Smooth muscle cell of the brain vasculature (primary cell): ENCODE measurements at places on chromosomes 11 and 22.

DNA sequence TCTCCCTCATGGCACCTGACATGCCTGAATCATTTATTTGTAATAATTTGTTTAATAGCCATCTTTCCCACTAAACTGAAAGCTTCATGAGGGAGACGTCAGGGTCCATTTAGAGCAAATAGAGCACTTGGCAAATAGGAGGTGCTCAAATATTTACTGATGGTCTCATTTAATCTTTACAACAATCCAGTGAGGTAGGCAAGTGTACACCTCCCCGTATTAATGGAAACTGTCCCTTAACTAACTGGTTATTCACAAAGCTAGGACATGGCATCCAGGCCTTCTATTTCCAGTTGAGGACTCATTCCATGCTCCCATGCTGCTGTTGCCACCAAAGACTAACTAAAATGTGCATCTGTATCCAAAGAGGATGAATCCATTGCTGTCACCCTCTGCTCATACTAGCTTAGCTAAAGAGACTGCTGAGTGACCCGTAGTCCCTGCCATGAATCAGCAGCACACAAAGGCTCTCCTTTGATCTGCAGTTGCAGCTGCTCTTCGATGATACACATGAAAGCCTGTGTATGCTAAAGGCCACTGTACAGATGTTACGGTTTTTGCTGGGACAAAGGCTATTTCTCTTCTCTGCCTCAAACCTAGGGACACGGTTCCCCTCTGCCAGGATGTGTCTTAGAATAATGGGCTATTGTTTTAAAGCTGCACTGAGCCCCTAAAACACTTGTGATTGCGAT is 82.6 kb downstream of the RAB30 start:
- no peak for DNase-seq

DNA sequence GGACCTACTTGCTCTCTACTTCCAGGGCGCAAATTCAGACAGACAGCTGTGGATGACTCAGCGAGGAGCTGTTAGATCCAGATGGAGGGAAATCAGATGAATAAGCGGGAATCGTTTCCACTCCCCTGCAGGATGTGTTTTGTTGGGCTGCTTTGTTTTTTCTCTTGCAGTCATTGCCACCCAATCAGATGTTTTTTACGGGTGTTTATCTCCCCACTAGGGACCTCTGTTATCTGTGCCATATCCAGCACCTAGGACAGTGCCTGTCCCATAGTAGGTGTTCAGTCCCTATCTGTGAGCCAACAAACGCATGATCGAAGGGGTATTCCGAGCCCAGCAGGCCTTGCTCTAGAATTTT is 51.1 kb upstream of the PARVG start:
- DNase-seq = no peak

DNA sequence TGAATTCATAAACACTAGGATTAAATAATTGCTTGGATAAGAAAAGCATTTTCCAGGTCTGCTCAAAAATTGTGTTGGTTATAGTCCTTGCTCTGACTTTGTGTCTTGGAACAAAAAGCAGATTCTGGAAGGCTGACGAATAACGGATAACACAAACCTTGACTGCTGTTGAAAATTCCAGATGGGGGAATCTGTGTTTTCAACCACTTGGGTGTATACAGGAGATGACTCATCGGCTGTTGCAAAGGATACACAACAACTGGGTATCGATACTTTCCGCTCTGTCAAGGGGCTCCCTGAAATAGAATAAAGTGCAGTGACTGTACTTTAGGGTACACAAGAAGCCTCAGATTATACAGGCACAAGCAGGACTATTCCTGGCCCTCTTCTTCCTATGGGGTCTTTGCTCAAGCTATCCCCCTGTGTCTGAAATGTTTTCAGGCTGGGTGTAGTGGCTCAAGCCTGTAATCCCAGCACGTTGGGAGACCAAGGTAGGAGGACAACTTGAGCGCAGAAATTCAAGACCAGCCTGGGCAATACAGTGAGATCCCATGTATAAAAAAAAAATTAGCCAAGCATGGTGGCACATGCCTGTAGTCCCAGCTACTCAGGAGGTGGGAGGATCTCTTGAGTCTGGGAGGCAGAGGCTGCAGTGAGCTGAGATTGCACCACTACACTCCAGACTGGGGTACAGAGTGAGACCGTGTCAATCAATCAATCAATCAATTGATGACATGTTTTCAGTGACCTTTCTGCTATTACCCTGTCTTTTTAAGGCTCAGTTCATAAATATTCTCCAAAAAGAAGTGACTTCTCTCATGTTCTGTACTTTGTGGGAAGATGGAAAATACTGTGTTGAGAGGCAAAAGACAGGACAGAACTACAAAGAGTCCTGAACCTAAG is 48.6 kb upstream of the UCP3 start:
- DNase-seq = no peak

- no peak for DNase-seq
Observed at GRCh38 chr11:65077451-65077850, 6.4 kb downstream of the CDCA5 start.

DNA sequence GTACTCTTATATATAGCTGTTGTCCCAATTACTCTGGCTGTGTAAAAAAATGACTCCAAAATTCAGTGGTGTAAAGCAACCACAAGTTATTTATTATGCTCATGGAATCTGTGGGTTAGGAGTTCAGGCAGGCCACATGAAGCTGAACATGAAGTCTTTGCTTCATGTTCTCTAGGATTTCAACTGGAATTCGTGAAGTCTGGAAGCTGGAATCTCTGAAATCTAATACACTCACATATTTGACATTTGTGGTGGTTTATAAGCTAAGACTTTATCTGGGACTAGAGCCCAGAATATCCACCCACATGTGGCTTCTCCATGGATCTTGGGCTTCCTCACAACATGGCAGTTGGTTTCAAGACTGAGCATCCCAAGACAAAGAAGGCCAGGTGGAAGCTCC is 430.6 kb downstream of the MIAT start:
- no peak for DNase-seq

DNA sequence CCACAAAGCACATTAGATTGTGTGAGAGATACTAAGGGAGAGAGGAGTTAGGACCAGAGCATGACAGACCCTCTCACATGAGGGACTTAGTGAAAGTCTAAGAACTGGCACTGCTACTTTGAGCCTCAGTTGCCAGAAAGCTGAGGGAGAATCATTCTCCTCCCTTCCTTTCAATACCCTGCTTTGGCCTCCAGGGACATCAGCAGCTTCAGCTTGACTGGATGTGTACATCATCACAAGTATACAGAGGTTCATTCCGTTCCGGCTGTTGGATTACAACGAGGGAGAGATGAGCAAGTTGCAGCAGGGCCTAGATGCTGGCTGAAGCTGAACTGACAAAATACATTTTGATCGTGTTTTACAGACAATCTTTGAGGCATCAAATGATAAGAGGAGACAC is 15.7 kb upstream of the ANO5 start:
- no peak for DNase-seq
